Cortex of kidney (tissue), 1 donor: ENCODE measurements at places on chromosomes 2 and 18.

- no peak for DNase-seq
Measured at GRCh38 chr18:34707670-34708069, 2.4 kb upstream of the DTNA start.

GRCh38 chr2:239660390-239661230 lies 259.8 kb upstream of the HDAC4 start:
- no peak for DNase-seq

- no peak for DNase-seq
Measured at GRCh38 chr2:176137252-176137580, 7.7 kb downstream of the HOXD8 start.

DNA sequence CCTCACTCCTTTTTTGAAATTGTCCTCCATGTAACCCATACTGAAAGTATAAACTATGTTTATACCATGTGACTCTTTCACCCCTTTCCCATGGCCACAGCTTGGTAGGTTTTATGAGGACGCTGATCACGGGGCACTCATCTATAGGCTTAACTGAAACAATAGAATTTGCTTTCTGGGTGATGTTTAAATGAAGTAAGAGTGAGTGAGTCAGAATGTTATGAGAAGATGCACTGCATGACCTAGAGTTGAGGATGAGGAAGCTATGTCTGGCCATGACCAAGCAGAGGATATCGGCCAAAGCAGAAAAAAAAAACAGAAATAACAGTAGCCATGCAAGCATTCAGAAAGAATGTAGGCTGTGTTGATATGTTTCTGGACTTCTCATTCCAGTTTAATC lies 34.9 kb downstream of the SCN1A start:
- DNase-seq = no peak

- DNase-seq = no peak
Measured at GRCh38 chr18:60391571-60392226, 19.1 kb upstream of the MC4R start.
